ENCODE measurements at places on chromosomes 4 and X.

- no peak for DNase-seq
Observed at GRCh38 chr4:14452764-14453163, 549.5 kb upstream of the CPEB2 start.

DNA sequence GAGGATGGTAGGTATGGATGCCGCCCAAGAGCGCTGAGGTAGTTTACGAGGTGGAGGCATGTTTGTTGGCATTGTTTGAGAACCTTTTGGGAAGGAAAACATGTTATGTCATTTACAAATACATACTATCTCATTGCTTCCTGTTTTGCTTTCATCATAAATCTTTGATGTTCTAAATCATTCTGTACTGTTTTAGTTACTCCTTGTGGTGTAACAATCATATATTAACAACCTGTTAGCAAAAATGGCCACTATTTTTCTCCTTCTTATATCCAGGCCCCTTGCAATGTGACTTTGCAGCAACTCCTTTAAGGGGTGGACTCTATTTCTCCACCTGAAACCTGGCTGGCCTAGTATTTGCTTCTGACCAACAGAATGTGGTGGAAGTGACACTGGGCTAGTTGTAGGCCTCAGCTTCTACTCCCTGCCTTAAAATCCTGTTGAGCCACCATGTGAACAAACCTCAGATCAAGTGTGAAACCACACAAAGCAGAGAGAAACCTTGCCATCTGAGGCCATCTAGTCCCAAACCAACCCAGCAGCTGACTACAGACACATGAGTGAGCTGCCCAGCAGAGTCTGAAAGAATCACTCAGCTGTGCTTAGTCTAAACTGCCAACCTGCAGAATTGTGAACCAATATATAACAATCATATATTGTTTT lies 15.8 kb upstream of the CXorf38 start:
- no peak for DNase-seq

- no peak for DNase-seq
Observed at GRCh38 chr4:175017751-175018150, 99.6 kb downstream of the ADAM29 start.

DNA sequence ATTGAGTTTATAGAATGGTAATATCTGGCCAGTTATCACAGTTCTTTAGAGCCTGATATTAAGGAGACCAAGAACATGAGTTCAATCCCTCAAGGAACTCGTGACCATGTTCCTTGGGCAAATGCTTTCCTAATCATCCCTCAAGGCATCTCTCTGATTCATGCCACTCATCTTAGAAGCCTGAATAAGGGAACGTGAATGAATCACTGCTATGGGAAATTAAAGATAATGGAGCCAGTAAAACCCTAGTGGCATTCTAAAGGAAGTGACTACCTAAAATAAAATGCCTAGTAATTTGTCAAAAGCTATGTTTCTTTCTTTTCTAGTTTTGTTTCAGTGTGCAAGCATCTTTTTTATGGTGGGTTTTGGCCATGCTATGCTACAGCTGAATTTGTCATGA lies 1161.3 kb downstream of the C4orf33 start:
- no peak for DNase-seq

All from GM10248 (cell line).